GM20000 (cell line): ENCODE measurements at places on chromosomes 4 and X.

DNA sequence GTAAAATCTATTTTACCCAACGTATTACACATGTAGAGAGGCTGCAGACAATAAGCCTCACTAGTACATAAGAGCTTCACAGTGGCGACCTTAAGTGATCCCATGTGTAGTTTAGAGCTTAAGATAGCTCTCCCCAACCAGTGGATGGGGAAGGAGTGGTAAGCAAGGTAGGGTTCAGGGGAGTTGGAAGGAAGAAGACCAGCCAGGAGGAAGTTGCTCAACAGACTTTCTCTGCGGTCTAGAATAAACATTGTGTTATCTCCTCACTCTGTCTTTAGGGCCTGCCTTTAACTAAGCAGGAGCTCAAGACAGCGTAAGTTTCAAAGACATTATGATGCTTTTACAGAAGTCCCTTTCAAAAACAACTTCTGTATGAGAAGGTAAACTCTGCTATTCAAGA is 16.8 kb downstream of the MEPE start:
- no peak for DNase-seq

GRCh38 chr4:138052806-138053632 is 189.1 kb downstream of the SLC7A11 start:
- no peak for DNase-seq

GRCh38 chr4:176156656-176157055 is 38.7 kb downstream of the SPATA4 start:
- DNase-seq: no peak

- DNase-seq: no peak
Measured at GRCh38 chr4:29581457-29581856, 1138.7 kb upstream of the PCDH7 start.

GRCh38 chr4:124640022-124640730 is 72.4 kb downstream of the ANKRD50 start:
- DNase-seq: no peak

DNA sequence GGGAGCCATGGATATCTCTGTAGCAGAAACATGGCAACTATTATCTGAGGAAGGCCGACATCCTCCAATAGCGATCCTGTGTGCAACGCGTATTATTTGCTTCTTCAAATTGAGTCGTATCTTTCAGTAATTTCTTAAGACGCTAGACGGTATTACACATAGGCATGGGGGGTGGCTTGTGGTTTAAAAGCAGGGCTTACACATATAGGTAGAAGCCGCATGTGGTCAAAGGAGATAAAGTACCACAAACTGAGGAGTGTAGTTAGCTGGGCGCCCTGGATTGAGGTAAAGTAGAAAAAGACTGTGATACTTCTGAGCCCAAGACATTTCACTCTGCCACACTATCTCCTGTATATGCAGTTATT is 94.6 kb downstream of the SORBS2 start:
- no peak for DNase-seq

- no peak for DNase-seq
Measured at GRCh38 chrX:8692871-8693270, 39.1 kb downstream of the ANOS1 start.

- DNase-seq: no peak
Measured at GRCh38 chr4:155694100-155694785, 27.6 kb downstream of the GUCY1A1 start.
